ENCODE measurements at places on chromosomes 5 and 9. TPM values are rescaled to one million over a fixed set of nuclear protein-coding genes. Genes with fewer than 3 reads are reported as not detected.

Gene PDCD1LG2
- 2.0 TPM for total RNA-seq

GRCh38 chr5:172839669-172840431 lies 5.8 kb downstream of the ERGIC1 start:
- DNase-seq = no peak

DNA sequence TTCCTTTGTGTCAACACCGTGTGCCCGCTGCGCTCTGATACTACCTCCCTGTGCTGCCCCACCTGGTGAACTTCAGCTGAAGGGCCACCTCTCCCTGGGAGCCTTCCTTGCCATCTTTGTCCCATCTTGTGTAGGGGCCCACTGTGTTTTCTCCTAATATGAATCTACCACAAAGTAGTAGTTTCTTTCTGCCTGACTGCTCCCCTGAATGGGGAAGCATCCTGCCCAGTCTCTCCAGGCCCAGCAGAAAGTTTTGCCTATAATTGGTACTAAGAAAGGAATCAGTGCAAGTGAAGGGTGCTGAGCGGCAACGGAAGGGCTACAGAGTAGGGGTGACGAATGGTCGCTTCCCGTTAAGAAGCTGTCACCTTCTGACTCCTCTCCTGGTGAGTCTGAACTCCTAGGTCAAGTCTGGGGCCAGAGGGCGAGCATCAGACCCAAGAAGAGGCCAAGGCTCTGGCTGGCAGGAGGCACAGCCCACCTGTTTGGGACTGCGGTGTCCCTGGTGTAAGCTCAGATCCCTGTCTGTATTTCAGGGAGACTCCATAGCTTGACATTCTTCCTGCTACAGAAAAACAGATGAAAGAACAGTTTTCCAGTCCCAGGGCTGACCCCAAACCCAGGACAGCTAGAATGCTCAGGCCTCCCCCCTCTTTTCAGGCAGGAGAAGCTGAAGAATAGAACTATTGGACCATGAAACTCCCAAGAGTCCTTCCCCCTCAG lies 24.1 kb downstream of the WWC1 start:
- no peak for DNase-seq

- DNase-seq = no peak
Observed at GRCh38 chr9:15352306-15352705, 45.3 kb upstream of the TTC39B start.

DNA sequence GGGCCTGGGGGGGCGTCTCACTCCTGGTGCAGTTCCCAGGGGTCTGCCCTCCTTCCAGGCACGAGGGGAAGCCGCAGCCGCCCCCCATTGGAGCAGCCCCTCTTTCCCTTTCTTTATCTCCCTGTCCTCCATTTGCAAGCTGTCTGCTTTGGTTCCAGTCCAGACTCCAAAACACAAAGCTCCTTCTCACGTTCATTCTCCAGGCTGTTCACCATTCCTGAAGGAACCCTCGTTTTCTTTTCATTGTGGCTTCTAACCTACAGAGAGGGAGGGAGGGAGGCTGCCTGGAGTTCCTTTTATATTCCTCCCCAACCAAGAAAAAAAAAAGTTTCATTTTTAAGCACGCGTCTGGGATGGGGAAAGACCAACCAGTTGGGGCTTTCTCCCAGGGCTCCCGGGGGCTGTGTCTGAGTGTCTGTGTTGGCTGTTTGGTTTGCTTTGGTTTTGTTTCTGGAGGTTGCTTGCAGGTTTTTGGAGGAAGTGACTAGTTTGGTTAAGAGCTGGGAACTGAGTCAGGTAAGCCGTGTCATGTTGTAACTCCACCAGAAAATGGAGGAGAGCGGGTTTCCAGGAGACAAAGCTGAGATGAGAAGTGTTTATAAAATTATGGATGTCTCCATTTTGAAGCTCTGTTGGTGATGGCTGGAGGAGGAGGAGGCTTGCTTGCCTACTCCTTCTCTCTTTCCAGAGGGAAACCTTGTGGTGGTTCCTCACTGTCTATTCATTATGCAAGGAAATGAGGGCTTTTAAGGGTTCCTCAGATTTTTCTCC lies 1.6 kb downstream of the ZNF462 start:
- no peak for DNase-seq

Gene C9orf152
- not detected for total RNA-seq

GRCh38 chr5:57360871-57361270 lies 121.7 kb downstream of the ACTBL2 start:
- DNase-seq = no peak

- no peak for DNase-seq
Observed at GRCh38 chr5:37896159-37896558, 56.3 kb upstream of the GDNF start.

Gene SREK1
- 69.9 TPM for total RNA-seq

- no peak for DNase-seq
Observed at GRCh38 chr9:87628346-87628745, 97.6 kb upstream of the CTSL start.

Gene ACTBL2
- not detected for total RNA-seq

GRCh38 chr9:90445391-90445790 lies 197.2 kb downstream of the DIRAS2 start:
- DNase-seq = no peak

Gene FOXD4
- not detected for total RNA-seq

DNA sequence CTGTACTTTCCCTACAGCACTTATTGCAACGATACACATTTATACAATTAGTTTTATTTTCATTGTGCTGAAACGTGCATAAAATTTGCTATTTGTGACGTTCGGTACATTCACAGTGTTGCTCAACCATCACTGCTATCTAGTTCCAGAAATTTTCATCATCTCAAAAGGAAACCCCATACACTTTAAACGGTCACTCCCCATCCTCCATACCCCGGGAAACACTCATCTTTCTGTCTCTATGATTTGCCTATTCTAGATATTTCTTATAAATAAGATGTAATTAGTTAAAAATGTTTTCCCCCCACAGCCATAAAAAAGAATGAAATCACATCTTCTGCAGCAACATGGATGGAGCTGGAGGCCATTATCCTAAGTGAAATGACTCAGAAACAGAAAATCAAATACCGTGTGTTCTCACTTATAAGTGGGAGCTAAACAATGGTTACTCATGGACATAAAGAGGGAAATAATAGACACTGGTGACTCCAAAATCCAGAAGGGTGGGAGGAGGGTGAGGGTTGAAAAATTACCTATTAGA lies 40.2 kb upstream of the TEX48 start:
- no peak for DNase-seq

Gene TRIP13
- 36.6 TPM for total RNA-seq

Gene AQP3
- 2.1 TPM for total RNA-seq

- no peak for DNase-seq
Observed at GRCh38 chr5:1006656-1007071, 1.9 kb upstream of the NKD2 start.

DNA sequence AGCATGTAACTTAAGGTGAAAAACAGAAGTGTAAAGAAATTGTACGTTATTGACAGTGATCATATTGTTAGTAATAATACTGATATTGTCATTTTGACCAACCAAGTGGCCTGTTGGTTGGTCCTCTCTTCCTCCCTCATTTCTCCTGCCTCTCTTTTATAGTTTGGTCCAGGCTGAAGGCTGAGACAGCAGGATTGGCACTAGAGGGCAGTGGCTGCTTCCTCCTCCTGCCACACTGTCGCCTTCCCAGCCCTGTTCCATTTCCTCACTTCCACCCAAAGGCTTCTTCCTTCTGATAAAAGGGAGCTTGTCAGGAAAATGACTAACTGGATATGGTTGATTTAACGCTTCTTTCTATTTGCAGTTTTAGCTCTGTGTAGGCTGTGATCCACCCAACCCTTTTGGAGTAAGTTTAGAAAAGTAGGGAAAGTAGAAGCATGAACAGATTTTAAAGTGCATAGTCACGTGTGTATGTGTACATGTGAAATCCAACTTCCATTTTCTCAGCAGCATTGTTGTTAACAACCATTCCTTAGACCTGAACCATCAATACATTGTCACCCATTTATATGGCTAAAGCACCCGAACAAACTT lies 35.6 kb downstream of the PTCD2 start:
- no peak for DNase-seq

DNA sequence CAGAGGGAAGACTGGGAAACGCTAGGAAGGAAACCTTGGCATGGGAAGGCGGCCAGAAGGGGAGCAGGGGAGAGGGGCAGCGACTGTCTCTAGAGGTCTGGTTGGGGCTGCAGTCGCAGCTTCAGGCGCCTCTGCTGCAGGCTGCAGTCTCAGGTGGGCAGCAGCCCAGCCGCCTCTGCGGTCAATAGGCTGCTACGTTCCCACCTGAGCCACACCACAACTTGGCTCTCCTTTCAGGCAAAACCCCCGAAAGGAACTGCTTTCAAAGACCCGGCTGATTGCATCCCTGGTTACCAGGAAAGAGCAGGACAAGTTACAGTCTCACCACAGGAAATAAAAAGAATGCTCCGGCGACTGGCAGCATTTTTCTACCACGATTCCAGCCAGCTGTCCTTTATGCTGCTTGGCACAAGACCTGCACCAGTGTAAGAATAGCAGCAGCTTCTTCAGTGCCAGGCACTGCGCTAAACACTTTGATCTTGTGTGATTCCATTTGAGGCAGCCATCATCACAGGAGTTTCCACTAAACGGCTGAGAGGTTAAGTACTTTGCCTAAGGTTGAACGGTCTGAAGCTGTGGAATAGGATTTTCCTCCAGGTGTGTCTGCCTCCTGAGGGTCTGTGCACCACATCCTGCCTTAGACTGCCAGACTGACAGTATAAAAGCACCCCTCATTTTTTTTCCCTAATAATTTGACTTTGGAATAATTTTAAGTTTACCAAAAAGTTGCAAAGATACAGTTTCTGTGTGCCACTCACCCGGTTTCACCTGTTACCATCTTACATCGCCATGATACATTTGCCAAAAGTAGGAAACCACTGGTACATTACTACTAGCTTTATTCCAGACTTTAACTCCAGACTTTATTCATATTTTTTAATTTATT lies 7.5 kb downstream of the RPS14 start:
- DNase-seq = no peak

DNA sequence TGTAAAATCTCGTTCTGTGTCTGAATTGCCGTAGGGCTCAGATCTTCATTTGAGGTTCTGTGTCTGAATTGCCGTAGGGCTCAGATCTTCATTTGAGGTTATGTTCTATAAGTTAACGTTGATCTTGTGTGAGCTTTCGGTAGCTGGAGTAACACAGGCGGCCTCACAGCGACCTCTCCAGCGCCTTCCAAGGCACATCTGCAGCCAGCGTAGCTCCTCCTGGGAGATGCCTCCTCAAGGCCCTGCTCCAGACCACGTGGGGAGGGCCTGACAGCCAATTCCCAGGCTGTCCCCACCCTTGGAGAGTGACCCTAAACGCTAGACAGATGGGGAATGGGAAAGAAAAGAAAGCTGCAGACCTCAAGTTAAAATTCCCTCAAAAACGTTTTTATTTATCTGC lies 8.7 kb upstream of the AHRR start:
- no peak for DNase-seq

DNA sequence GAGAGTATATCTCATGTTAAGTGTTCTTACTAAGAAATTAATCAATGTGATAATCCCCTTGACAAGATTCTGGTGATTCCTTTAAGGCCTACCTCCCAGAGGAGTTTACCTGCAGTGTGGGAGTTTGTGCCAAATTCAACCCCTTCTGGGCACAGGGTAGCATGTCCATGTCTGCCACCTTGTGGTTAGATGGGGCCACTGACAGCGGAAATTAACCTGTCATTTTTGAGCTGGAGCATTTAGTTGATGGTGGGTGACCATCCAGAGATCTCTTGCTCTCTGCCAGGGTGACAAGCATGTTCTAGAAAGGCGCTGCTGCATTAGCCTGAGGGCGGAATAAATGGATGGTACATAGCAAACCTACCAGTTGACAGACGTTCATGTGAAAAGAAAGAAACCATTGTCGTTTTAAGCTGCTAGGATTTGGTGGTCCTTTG lies 132.2 kb downstream of the FBXO4 start:
- peak; percentile 30 for DNase-seq

DNA sequence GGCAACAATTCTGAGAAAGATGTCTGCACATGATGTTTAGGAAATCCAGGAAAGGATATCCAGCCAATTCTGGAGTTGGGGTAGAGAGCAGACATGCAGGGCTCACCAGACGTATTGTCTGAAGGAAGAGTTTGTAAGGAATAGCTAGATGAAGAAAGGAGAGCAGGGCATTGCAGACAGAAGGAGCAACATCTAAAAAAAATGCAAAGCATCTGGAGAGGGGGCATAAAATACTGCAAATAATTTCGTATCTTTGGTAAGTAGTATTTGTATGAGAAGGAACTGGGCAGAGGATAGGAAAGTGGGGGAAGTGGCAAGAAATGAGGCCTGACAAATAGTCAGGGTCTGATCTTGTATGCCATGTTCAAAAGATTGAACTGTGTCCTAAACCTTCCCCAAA lies 74.8 kb downstream of the MACIR start:
- DNase-seq = no peak

Gene GDF9
- total RNA-seq = not detected

- no peak for DNase-seq
Observed at GRCh38 chr5:6749026-6749716, 35.9 kb downstream of the TENT4A start.

Gene CARD9
- total RNA-seq = 17.6 TPM

DNA sequence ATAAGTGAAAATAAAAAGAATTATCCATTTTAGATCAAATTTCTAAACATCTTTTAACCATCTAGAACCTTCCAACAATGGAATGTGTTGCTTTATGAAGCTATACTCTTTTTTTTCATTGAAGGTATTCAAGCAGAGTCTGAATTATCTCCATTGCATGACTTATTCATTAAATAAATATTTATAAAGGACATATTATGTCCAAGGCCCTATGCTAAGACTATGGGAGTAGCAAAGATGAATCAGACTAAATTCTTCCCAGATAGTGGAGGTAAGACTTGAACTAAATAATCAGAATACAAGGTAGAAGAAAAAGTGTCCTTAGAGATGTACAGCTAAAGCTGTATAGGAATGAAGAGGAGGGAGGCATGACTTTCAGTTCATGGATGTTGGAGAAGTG lies 215.5 kb upstream of the RGMB start:
- no peak for DNase-seq

- no peak for DNase-seq
Observed at GRCh38 chr9:101691657-101692056, 46.8 kb downstream of the GRIN3A start.

Gene TEK
- not detected for total RNA-seq

DNA sequence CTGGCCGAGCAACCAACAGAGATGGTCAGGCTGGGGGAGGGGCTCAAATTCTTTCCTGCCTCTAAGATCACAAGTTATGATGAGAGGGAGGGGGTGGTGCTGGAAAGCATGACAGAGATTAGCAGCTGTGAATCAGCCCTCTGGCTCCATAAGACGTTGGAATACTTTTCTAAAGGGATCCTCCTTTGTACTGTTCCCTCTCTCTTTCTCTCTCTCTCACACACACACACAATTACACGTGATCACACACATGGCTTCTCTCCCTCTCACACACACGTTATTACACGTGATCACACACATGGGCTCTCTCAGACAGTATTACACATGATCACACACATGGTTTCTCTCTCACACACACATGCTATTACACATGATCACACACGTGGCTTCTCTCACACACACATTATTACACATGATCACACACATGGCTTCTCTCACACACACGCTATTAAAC lies at the start of gene SLC45A2:
TSS of gene SLC45A2 (minus strand) at position 23 of the 454 bp plus-strand sequence. CDS start 110 bp downstream, outside the sequence.
- no peak for DNase-seq

- no peak for DNase-seq
Observed at GRCh38 chr9:130276121-130276520, 10.6 kb downstream of the HMCN2 start.

Gene ZFP2
- total RNA-seq = 0.18 TPM

- DNase-seq = no peak
Observed at GRCh38 chr9:130305381-130305780, 39.8 kb downstream of the HMCN2 start.

GRCh38 chr5:125634216-125634835 lies 788.9 kb upstream of the GRAMD2B start:
- DNase-seq = no peak

GRCh38 chr5:83927140-83927733 lies 206.6 kb upstream of the HAPLN1 start:
- no peak for DNase-seq

All from activated T-helper 2 cell treated with anti-CD3 and anti-CD28 coated beads, Interferon-gamma antibody, Interleukin-2, Interleukin-4, amounts not matched to agents 10 μg/mL and 5 μg/mL and 100 μg/mL, durations not matched to agents 14 hours and 24 hours and 36 hours (primary cell).